ENCODE measurements at places on chromosomes 7 and 10. TPM values are rescaled to one million over a fixed set of nuclear protein-coding genes. Genes with fewer than 3 reads are reported as not detected.

GRCh38 chr10:80498833-80499741, 38.6 kb upstream of the SH2D4B start:
- peak overlapping the region; percentile 78 for H3K27ac ChIP-seq
- DNase-seq, result peak; percentile 97
- no peaks in the 10 kb centered on the region for H3K36me3 ChIP-seq
- no peak overlapping the region for H3K4me3 ChIP-seq
- H3K27me3 ChIP-seq, result no peaks in the 10 kb centered on the region

MORN4 gene
- total RNA-seq, result 2.7 TPM

DNA sequence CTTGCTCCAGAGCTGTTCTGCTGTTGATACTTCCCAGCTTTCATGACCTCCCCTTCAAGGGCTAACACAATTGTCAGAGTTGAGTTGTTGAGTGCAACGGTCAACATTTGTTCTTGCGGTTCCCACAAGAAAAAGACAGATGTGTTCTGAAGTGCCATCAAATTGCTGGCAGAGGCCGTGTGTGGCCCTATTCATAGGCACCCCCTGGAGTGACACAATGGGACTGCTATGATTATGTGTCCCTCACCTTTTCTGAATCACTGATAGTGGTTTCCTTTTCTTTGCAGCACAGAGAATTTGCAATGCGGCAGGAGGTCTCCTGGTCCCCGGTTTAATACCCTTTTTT, 5.8 kb upstream of the IGFBP1 start:
- no peak overlapping the region for H3K27ac ChIP-seq
- no peaks in the 10 kb centered on the region for H3K36me3 ChIP-seq
- no peak overlapping the region for H3K4me3 ChIP-seq
- DNase-seq, result peak; percentile 34
- no peaks in the 10 kb centered on the region for H3K27me3 ChIP-seq

SLC26A3 gene
- 13.1 TPM for total RNA-seq

DNA sequence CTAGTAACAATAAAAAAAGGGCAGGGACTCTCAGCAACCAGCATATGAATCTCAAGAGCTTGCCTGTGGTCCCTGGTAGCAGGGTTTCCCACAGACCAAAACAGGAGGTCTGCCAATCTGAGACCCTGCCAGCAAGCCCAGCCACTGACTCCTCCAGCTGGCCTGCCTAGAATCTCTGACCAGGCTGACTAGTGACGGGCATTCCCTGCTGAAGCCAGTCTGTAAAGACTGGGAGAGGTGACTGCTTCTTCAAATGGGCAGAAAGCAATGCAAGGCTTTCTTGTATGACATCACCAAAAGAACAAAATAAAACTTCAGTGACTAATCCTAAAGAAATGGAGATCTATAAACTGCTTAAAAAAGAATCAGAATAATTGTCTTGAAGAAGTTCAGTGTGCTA, 249.4 kb downstream of the TCF7L2 start:
- H3K4me1 ChIP-seq, result no peaks in the 10 kb centered on the region
- H3K27me3 ChIP-seq, result no peaks in the 10 kb centered on the region
- peak; percentile 74 for DNase-seq
- H3K36me3 ChIP-seq, result no peaks in the 10 kb centered on the region
- no peak overlapping the region for H3K4me3 ChIP-seq

DNA sequence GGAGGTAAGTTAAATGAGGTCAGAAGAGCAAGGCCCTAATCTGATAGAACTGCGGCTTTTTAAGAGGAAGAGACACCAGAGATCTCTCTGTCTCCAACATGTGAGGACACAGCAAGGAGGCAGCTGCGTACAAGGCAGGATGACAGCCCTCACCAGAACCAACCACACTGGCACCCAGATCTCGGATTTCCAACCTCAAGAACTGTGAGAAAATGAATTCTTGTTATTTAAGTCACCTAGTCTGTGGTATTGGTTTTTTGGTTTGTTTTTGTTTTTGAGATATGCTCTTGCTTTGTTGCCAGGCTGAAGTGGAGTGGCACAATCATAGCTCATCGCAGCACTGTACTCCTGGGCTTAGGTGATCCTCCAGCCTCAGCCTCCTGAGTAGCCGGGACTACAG, 127.2 kb downstream of the DLG5 start:
- no peak for DNase-seq
- H3K27ac ChIP-seq, result no peak overlapping the region
- H3K36me3 ChIP-seq, result peaks cover 93% of the 10 kb centered on the region
- H3K4me1 ChIP-seq, result no peaks in the 10 kb centered on the region
- H3K4me3 ChIP-seq, result no peak overlapping the region
- H3K27me3 ChIP-seq, result no peaks in the 10 kb centered on the region

DNA sequence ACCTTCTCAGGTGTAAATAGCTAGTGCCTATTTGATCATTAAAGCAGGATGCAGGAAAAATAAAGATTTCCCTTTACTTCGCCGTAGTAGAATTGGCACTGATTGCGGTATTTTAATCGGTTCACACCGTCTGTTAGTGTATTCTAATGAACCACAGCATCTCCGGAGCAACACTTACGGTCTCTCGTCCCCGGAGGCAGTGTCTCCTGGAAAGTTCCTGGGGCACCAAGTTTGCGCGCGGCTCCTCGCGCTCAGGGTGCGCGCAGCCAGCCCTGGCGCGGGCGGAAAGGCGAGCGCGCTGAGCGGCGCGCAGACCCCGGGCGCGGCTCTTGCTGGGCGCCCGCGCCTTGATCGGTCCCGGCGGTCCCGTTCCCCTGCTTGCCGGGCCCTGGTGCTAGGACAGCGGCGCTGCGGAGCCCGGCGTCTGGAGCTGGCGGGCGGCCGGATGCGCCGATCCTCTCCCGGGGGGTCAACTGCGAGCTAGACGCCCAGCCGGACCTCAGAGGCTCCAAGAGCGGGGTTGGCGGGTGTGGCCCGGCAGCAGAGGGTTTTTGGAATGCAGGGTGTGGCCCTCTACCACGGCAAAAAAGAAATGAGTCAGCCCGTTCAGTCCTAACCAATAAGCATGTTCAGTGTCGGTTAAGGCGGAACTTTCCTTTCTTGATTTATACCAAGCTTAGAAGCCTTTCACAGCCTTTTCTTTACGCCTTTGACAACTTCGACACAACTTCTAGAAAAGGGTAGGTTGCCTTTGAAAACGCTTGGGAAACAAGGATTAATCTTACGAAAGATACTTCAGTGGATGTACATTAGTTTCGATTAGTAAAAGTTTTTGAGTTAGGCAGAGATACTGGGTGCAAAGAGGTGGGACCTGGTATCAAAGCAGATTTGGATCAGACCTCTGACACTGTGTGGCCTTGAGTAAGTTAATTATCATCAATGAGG, 166.8 kb upstream of the ASAH2 start:
- H3K27me3 ChIP-seq, result no peaks in the 10 kb centered on the region
- H3K27ac ChIP-seq, result peak overlapping the region; percentile 88
- H3K36me3 ChIP-seq, result no peaks in the 10 kb centered on the region
- peak overlapping the region; percentile 78 for H3K4me3 ChIP-seq
- peak; percentile 93 for DNase-seq

Data from esophagus muscularis mucosa (tissue), 4 donors.